ENCODE measurements at places on chromosomes 6 and 20.

GRCh38 chr20:43959920-43960227 lies 45.2 kb downstream of the TOX2 start:
- DNase-seq: no peak

DNA sequence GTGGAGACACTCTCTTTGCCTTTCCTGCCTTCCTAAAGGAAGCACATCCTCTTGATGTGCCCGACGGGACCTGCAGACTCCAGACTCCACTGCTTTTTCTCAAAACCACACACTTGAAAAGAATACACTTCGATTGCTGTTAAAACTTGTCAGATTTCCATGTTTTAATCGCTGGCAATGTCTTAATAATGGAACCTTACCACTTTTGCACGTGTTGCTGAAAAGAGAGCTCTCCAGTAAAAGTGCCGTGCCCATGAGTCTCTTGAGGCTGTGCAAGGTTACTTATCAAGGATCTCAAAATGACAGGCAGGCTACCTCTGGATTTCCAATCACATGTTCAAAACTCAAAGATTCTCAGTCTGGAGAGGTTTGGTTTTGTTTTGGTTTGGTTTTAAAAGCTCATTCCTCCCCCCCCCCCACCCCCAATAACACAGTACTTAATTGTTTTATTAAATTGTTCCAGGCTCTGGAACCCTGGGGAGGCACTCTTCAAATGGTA lies 12.0 kb upstream of the TFAP2A start:
- DNase-seq: no peak

GRCh38 chr20:24686156-24686555 lies 216.7 kb downstream of the SYNDIG1 start:
- no peak for DNase-seq

- peak; percentile 86 for DNase-seq
Observed at GRCh38 chr20:8932192-8933165, 136.4 kb upstream of the PLCB4 start.
